Effector CD4-positive, alpha-beta T cell (primary cell): ENCODE measurements at places on chromosomes 3 and 15.

- DNase-seq, result no peak
These were observed 631 bp upstream of the CNBP start for GRCh38 chr3:129184396-129184657.

DNA sequence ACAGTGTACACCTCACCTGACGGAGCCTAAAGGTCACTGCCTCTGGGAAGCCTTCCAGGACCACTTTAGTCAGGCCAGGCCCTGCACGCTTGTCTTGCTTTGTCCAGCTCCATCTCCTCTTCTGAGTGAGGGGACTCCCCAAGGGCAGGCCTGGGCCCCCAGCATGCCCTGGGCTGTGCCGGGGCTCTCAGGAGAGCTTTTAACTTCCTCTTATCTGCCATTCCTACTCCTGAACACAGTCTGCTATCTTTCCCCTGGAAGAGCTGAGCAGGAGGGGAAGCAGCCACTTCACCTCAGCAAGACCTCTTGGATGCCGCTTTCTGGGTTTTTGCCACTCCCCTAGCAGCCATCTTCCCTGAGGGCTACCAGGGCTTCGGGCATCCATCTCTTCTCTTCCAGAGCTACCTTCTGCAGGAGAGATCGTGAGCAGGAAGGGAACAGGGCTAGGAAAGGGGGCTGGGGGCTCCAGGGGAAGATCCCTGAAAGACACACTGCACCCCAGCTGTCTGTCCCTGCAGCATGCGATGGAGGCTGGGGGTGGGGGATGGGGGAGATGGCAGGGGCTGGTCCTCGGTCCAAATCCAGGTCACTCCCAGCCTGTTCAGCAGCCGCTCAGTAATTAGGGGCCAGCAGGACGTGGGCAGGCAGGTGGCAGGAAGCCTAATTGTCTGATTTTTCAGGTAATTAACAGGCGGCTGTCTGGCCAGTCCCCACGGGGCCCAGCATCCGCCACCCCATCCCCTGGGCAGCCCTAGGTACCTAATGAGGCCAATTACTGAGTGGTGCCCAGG is 19.9 kb upstream of the RPL29 start:
- DNase-seq, result no peak

DNA sequence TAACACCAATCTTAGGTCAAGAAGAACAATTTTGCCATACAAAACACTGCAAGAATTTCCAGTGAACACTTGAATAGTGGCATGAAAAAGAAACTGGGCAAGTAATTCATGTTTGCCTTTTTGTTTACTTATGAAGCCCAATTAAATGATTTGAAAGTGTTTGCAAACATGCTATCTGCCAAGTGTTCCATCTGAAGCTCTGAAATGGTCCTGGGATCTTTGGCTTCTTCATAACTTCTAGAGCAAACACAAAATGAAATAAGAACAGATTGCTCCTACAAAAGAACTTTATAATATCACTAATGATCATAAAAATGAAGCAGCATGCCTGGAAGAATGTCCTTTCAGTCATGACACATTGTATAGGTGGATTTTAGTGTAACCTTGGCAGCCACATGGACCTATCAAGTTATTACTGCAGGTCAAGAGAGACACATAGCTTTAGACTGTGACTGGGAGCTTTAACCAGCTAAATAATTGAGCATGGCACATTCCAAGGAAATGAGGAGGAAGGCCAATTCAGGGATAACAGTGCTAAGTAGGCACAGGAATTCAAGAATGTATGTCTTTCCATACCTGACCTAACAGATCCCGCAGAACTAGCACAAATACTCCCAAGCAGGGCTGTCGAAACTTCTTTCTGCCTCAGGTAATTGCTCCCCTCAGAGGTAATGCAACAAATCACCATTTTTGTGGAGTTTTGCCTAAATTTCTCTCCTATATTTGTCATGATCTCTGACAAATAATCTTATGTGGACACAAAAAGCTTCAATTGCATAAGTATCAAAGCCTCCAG is 144.6 kb downstream of the DUT start:
- no peak for DNase-seq

DNA sequence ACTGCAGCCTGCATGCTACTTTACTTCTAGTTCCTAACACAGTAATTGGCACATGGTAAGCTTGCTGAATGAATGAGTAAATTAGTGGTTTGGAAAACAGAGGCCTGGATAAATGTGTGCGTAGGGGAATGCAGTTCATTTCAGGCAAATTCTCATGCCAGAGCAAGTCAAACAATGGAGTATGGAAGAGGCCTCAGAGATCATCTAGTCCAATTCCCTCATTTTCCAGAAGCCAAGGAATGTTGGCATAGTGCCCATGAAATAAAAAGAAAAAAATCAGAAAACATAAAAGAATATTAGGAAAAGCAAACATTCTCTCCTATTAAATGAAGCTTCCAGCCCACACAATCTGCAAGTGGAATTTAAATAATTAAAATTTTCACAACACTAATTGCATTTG is 92.4 kb downstream of the MB21D2 start:
- no peak for DNase-seq

GRCh38 chr15:40421246-40422157 is 15.9 kb downstream of the IVD start:
- peak; percentile 76 for DNase-seq

DNA sequence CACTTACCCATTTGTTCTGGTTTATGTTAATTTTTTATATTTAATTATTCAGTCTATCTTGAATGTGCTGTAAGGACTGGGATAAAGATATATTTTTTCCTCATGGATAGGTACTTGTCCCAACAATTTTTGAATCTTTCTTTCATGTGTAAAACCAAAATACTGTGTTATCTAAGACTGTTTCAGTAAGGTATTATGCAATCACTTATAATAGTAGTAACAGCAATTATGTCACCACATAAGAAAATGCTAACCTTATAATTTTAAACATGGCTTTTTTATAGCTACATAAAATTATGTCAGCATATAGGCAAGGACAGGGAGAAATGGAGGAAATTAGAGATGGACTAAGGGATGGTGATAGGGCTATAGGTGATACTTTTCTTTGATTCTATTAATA is 2.9 kb upstream of the CTDSPL start:
- no peak for DNase-seq

DNA sequence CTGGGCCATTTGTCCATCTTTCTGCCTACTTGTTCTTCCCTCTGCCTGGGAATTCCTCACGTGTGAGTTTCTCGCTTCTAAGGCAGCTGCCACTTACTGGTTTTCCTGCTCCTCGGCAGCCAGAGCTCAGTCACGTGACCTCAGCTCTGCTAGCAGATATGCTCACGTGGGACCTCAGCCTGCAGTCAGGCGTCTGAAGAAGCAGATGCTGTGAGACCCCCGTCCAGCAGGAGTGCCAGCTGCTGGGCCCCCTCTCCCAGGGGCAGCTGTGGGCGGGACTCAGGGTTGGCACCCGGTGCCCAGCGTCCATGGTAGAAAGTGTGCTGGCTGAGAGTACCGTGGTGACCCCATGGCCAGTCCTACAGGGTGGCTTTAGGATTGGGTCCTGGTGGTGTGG is 161.3 kb upstream of the TLE3 start:
- DNase-seq, result peak; percentile 57

GRCh38 chr3:56923526-56924224 is 121.9 kb upstream of the ARHGEF3 start:
- peak; percentile 55 for DNase-seq

DNA sequence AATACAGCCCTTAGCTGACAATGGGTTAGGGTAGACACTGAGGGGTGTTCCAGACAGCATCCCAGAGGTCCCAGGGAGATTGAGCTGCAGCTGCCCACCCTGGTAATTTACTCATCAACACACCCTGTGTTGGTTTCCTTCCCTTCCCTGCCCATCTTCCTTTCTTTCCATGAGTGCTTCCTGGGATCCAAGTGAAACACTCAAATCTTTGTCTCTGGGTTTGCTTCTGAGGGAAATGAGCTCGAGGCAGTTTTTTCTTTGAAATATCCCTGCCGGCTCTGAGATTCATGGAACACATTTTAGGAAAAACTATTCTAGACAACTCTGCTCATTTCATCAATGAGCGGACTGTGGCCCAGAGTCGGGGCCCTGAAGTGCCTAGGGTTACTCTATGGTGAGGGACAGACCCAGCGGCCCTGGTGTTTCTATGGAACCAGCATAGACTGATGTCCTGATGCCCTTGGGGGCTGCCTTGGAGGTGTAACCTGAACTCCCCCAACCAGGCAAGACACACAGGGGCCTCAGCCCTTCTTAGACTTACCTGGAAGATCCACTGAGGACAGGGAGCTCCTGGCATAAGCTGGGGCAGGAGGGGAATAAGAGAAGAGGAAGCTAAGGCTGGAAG is 14.9 kb upstream of the CSRNP1 start:
- no peak for DNase-seq

DNA sequence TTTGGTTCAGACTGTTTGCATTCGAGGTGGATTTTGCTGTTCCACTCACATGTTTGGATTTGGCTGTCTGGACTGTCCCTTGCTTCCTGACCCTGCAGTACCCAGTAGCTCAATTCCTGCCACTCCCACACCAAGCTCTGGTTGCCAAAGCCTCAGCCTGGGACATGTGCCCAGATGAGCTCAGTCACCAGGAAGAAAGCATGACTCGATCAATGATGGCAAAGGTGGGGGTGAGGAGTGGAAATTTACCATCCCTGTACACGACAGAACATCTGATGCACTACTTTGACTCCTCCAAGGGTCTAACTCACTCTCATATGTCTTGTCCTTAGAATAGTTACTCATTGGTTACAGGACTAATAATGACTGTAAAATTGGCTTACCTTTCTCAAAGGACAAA is 45.2 kb downstream of the ZNF385D start:
- no peak for DNase-seq

DNA sequence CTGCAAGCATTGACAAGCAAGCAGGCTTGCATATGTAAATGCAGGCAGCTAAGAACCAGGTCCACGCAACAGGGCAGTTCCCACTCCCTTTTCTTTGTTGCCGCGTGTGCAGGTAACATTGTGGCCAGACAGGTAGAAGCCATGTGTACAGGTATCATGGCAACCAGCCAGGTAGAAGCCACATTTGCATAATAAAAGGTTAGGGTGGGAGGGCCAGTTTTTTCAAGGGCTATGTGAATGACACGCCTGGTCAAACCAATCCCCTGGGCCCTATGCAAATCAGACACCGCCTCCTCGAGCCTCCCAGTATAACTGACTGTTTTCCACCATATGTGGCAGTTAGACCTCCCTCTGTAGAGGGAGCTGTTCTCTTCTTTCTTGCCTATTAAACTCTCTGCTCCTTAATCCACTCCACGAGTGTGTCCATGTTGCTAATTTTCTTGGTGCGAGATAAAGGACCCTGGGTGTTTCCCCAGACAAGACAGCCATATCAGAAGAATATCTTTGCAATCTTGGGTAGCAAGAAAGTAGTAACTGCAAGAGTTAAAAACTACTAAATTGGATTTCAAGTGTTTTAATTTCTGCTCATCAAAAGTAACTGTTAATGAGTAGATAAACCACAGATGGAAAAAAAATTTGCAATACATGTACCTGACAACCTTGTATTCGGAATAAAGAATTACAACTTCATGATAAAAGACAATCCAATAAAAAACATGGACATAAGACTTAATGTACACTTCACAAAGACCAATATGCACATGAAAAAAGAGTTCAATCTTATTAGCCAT is 21.8 kb downstream of the PCOLCE2 start:
- no peak for DNase-seq

DNA sequence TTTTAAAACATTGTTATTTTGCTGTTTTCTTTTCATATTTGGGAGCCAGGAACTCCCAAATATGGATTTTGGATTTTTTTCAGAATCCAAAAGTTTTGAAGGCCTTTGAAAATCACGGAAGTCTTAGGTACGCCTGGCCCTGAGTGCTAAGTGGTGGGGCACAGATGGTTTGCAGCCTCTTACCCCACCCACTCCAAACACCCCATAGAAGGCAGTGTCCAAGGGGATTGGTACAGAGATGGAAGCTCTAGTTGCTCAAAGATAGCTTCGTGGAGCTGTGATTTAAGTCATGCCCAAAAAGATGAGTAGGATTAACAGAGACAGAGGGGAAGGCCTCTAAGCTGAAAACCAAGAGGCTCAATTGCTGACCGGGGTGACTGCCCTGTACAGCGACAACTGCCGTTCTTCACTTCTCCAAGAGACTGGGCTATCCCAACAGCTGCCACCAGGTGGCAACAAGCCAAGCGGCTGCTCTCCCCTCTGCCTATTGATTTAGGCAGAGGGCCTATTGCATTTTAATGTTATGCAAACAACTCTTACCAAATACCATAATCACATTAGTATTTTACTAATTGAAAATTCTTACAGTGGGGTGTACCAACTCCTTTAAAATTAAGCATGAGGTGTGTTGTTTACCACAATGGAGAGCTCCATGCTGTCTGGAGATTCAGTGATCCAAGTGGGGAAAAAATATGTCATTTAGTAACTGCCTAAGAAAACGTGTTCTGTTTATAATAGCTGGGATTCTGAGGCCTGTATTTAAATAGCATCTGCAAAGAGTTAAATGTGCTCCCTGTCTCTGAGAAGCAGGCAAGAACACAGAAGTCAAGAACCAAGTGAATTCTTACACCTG is 64.0 kb upstream of the C15orf61 start:
- peak; percentile 77 for DNase-seq

DNA sequence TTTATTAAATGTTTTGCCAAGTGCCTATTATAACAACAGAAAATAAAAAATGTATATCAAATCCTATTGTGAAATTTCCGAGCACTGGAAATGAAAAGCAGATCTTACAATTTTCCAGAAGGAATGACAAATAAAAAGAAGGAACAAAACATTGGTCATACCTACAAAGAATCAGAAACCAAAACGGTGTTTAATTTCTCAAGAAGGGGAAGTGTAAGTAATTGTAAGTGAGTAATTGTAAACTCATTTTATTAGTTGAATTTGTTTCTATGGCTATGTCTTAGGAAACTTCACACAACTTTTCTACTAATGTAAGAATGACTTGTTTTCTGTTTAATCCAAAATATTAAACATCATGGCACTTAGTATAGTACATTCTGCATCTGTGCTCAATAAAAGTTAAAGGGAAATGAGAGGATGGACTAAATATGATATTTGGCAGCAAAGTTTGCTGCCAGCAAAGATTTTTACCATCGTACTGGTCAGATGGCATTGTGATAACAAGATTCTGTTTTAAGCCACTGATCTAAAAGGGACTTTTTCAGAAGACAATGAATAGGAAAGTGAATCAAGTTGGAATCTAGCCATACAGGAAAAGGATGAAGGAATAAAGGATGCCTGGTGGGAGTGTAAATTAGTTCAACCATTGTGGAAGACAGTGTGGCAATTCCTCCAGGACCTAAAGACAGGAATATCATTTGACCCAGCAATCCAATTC is 232.4 kb downstream of the NFKBIZ start:
- DNase-seq, result no peak

DNA sequence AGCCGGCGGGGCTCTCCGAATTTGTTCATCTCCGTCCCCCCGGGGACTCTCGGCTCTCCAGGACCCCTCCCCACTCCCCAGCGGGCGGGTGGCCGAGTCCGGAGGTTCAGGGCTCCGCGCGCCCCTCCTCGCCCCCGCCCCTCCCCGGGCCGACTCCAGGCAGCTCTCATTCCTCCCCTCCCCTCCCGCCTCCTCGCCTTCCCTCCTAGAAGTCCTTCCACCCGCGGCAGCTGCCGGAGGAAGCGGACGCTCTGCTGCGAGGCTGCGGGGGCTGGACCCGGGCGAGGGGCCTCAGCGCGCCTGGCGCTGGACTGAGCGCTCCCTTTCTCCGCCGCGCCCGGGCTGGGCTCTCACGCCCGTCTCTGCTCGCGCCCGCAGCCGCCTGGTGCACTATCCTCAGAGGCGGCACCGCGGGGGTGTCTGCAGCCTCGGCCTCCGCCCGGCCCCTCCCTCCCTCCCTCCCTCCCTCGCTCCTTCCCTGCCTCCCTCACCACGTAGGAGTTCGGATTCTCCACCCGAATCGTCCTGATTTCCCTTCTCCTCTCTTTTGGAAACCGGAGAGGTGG is at the start of gene ROBO2:
Gene ROBO2, plus strand, starts transcription at position 494 of the 566 bp plus-strand sequence. CDS start 687 bp downstream, outside the sequence.
- no peak for DNase-seq

- DNase-seq, result no peak
These were observed 35.1 kb upstream of the THSD4 start for GRCh38 chr15:71080166-71080565.
